ENCODE measurements at places on chromosomes 2 and 18.

- no peak for DNase-seq
Measured at GRCh38 chr2:68516051-68516955, 48.9 kb downstream of the APLF start.

DNA sequence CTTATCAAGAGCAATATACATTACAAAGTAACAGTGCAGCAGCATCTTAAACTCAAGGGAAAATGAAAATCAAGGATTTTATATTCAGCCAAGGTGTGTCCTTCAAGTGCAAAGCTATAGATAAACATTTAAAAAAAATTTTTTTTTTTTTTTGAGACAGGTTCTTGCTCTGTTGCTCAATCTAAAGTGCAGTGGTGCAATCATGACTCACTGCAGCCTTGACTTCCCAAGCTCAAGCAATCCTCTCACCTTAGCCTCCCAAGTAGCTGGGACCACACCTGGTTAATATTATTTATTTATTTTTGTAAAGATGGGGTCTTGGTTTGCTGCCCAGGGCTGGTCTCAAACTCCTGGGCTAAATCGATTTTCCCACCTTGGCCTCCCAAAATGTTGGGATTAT lies 9.0 kb downstream of the CDKL4 start:
- no peak for DNase-seq

- DNase-seq = no peak
Measured at GRCh38 chr18:10442551-10442971, 11.9 kb upstream of the APCDD1 start.

DNA sequence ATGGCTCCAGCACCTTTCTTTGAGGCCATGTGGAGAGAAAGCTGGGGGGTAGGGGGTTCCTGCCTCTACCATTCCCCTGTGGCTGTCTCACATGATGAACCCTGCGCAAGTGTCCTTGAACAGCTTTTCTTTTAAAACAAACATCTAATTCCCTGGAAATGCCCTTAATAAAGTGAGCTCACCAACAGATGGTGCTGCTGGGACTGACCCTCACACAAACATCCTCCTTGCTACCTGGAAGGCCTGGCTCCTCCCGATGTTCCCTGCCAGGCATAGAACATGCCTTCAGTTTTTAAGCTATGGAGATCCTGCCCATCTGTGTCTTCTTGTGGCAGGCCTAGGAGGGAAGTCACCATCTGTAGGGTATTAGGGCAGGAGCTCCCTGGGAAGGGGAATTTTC lies 60.7 kb upstream of the GATA6 start:
- no peak for DNase-seq

- DNase-seq = no peak
Measured at GRCh38 chr2:3187467-3187866, 190.2 kb downstream of the EIPR1 start.
